ENCODE measurements at places on chromosomes 12 and 14. TPM values are rescaled to one million over a fixed set of nuclear protein-coding genes. Genes with fewer than 3 reads are reported as not detected.

The ITGB7 gene
- total RNA-seq = 7.7 TPM

The TUNAR gene
- total RNA-seq = not detected

The RPGRIP1 gene
- 1.7 TPM for total RNA-seq

The PAPOLA gene
- 153 TPM for total RNA-seq

The MGST1 gene
- total RNA-seq = 357 TPM

The MMP17 gene
- 4.1 TPM for total RNA-seq

The TMEM63C gene
- 0.06 TPM for total RNA-seq

The ACOT4 gene
- total RNA-seq = 4.5 TPM

The RASSF9 gene
- total RNA-seq = 7.9 TPM

The NANOG gene
- not detected for total RNA-seq

The COX8C gene
- not detected for total RNA-seq

The ACTR6 gene
- total RNA-seq = 25.2 TPM

The PMEL gene
- 4.9 TPM for total RNA-seq

The HCAR2 gene
- 7.6 TPM for total RNA-seq

The CCDC175 gene
- total RNA-seq = not detected

DNA sequence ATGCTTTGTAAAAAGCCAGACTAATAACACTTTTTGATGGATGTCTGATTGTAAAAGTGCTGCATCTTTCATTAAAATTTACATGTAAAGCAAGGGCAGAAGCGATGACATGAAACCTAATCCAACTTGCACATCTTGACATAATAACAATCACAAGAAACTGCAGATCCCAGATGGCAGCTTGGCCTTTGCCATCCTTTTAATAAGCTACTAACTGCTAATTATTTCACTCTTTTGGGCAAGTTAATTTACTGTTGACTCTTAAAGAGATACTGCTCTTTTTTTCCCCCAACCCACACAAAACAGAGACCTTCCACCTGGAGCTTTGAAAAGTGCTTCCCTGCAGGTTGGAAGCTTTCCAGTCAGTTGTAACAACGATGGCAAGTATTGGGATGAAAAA is 137.5 kb downstream of the NRXN3 start:
- DNase-seq = no peak

GRCh38 chr14:103434868-103435442 is 49.7 kb downstream of the MARK3 start:
- DNase-seq = no peak

GRCh38 chr14:48454887-48455286 is 779.5 kb upstream of the MDGA2 start:
- DNase-seq = no peak

- no peak for DNase-seq
These were observed 17.9 kb upstream of the HIGD1C start for GRCh38 chr12:50934371-50934851.

- DNase-seq = no peak
These were observed 129.5 kb downstream of the STXBP6 start for GRCh38 chr14:24920265-24921075.

- DNase-seq = no peak
These were observed 61.8 kb downstream of the GCH1 start for GRCh38 chr14:54840798-54841197.

- no peak for DNase-seq
These were observed 27.9 kb downstream of the DYRK4 start for GRCh38 chr12:4589941-4590340.

- DNase-seq = no peak
These were observed 275.2 kb upstream of the FLRT2 start for GRCh38 chr14:85254711-85255110.

- DNase-seq = no peak
These were observed 62.4 kb downstream of the UBR7 start for GRCh38 chr14:93269341-93270068.

DNA sequence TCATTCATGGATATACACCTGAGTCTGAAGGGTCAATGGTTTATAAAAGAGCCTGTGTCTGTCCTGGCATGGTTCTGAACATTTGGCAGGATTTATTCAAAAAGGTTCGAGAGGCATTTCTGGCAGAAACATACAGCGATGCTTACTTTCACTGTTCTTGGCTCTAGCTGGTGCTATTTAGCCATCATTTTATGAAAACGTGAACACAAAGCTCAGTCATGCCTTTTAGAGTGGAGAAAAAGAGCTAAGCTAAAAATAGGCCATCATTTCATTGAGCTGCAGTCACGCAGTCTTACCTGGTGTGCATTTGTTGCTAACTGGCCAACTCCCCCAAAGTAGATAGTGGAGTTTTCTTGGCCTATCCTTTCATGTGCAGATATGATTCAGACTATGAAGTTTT is 1209.5 kb downstream of the SLC16A7 start:
- no peak for DNase-seq

GRCh38 chr12:84891106-84891838 is 21.3 kb downstream of the SLC6A15 start:
- no peak for DNase-seq

DNA sequence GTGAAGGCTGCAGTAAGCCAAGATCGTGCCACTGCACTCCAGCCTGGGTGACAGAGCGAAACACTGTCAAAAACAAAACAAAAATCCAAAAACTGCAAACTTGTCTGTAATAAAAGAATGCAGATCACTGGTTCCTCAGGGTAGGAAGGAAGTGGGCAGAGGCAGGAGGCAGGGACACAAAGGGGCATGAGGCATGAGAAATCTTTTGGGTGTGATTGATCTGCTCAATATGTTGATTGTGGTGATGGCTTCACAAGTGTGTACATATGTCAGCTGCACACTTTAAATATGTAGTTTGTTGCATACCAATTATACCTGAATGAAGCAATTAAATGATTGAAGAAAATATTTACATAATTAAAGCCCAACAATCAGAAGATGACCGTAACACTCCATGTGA is 117.6 kb downstream of the CMAS start:
- no peak for DNase-seq

GRCh38 chr12:28489246-28489645 is 299.0 kb downstream of the CCDC91 start:
- no peak for DNase-seq
